ENCODE measurements at places on chromosomes 11 and 22.
A peak's percentile ranks its signal among the peaks of the same experiment; 100 is the strongest.

- DNase-seq, result no peak
Observed at GRCh38 chr11:103842795-103843194, 193.6 kb upstream of the DDI1 start.

DNA sequence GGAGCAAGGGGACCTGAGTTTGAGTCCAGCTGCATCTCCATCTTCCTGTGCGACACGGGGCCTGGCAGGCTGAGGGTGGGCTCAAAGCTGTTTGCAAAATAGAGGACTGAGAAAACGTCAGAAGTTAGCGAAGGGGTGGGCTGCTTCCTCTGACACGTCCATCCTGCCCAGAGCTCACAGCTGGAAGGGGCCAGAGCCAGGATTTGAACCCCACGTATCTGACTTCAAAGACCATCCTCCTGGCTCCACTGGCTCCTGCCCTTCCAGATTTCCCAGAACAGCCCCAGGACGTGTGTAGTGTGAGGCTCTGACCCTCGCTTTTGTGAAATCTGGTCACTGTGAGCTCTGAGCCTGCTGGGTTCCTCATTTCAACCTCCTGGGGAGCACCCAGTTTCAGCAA lies 56.3 kb downstream of the CD82 start:
- DNase-seq, result no peak

- no peak for DNase-seq
Observed at GRCh38 chr22:50011447-50012210, 936 bp downstream of the IL17REL start.

DNA sequence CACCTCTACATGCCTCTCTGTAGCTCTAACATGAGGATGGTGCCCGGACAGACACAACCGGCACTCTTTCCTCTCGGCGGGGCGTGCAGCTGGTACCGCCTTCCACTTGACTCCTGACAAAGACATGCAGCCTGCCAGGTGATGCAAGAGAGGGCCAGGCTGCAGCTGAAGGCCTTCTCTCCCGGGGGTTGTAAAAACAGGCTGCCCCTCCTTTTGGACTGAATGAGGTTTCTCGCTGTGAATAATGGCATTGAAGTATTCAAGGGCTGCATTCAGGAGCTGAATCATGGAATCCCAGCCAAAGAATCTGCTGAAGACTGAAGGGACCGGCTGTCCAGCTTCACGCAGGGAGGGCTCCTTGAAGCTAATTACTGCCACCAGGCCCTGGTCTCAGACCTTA lies 110.9 kb downstream of the GALNT18 start:
- no peak for DNase-seq

- DNase-seq, result no peak
Observed at GRCh38 chr11:36763187-36763586, 165.2 kb upstream of the RAG2 start.

DNA sequence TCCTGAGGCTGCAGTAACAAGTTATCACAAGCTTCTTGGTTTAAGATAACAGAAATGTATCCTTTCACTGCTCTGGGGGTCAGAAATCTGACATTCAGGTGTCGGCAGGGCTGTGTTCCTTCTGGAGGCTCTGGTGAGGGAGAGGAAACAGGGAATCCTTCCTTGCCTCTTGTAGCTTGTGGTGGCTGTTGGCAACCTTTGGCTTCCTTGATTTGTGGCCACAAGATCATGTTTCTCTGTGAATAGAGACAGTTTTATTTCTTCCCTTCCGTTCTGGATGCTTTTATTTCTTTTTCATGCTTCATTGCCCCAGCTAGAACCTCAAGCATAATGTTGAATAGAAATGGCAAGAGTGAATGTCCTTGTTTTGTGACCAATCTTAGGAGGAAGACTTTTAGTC lies 44.0 kb downstream of the MPPED1 start:
- DNase-seq, result no peak

- DNase-seq, result no peak
Observed at GRCh38 chr11:128763224-128763623, 69.4 kb downstream of the FLI1 start.

DNA sequence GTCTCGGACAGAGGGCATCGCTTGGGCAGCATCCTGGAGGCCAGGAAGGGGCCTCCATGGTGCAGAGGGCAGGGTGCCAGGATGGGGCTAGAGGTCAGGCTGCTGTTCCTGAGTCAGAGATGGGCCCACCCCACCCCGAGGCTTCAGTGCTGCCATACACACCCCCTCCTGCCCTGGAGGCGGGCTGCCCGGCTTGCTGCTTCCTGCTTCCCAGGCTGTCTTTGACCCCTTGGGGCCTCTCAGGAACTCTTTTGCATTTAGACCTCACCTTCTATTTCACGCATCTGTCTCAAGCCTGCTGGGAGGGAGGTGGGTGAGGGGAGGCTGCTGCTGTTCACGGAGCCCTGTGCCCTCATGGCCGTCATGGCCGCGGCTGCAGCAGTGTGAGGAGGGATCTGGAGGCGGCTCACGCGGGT lies 6.6 kb upstream of the GRAMD4 start:
- peak; percentile 26 for DNase-seq

- no peak for DNase-seq
Observed at GRCh38 chr11:60175860-60176275, 7.0 kb downstream of the MS4A6A start.

DNA sequence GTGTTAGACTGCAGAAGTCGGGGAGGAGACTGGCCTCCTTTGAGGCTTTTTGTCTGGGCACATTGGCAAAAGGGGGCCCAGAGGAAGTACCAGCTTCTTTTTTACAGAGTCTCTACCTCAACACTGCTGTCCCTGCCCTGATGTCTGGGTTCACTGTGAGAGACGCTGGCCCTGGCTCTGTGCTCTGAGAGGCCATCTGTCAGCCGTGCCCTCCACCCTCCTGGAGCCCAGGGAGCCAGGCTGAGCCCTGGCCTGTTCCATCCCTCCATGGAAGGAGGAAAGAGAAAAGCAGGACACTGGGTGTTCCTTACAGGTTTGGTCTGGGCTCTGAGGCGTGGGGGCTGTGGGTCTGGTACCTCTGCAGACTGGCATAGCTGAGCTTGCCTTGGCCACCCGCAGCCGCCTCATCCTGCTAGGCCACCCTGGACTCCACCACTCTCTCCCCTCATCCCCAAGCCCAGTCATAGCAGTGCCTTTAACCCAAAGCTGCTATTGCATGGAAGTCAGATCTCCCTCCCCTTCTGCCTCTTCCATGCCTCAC lies 105.5 kb upstream of the PARVA start:
- DNase-seq, result no peak

- DNase-seq, result no peak
Observed at GRCh38 chr11:19467904-19468303, 227.2 kb upstream of the E2F8 start.

DNA sequence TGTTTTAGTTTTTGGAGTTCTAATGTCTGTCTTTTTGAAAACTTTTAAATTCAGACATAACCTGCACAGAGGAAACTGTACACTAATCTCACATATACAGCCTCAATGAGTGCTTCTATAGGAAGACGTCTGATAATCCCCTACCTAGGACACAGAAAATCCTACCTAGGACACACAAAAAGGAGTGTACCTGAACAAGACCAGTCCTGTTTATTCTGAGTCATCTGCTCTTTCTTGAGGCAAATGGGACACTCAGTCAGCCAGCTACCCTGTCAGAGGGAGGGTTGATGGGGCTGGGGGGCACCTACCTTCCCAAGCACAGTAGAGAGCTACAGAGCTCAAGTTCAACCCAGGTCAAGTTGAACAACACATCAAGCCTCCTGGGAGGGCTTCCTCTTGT lies 346.6 kb upstream of the NCAM1 start:
- no peak for DNase-seq

DNA sequence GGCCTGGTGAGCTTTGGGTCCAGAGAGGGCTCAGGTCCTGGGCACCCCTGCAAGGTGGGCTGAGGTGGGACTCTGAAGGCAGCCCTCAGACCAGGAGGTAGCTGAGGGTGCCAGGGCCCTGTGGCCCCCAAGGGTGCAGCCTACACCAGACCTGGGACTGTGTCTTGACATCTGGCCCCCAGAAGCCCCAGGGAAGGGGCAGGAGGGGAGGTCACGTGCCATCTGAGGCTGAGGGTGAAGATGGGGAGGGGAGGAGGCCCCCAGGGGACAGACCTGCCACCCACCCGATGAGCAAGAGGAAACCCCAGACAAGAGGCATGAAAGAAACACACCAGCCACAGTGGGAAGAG lies 520.2 kb downstream of the BRD1 start:
- DNase-seq, result no peak

DNA sequence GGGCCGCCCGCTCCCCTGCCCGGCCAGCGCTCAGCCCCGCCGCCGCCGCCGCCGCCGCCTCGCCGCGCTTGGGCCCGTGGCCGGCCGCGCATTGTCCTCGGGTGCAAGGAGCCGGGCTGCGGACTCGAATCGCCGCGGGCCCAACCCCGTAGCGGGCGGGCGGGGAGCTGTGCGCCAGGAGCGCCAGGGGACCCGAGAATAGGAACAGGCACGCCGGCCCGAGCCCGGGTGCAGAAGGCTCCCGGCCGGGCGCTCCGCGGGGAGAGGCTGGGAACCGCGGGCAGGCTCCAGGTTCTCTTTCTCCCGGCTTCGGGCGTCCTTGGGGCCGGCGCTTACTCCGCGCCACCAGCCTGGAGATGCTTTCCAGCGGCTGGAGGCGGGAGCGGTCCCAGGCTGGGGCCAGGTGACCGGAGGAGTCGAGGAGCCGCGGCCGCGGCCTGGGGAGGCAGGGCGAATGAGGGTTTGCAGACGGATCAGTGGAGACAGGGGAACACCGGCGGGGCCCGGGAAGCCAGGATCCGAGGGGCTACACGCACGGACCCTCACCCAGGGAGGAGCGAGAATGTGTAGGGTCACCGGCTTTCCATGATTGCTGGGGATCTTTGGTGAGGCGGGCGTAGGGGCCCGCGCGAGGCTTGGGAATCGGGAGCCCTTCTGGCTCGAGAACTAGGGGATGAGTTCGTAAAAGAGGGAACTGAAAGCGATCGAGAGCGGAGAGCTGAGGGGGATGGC lies 726 bp downstream of the PKNOX2 start:
- DNase-seq, result peak; percentile 8

DNA sequence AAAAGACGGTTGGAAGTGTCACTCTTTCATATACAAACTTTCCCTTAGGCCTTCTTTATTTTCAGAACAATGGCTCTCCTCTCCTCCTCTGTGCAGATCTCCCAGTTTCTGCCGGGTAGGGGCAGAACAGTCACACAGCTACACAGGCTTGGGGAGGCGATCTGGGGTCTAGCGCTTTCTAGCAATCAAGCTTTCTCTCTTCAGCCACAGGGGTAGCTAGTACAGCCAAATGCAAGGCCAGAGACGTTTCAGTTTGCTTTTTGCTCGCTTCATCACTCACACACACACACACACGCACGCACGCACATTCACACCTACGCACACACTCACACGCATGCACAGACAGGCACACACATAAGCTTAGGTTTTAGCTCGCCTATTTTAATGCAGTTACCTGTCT lies 104.3 kb downstream of the SPATA19 start:
- no peak for DNase-seq

All from inflammatory macrophage (primary cell).